ENCODE measurements at places on chromosomes 6 and 20.

- DNase-seq = no peak
Observed at GRCh38 chr6:33926451-33926850, 122.6 kb upstream of the MLN start.

DNA sequence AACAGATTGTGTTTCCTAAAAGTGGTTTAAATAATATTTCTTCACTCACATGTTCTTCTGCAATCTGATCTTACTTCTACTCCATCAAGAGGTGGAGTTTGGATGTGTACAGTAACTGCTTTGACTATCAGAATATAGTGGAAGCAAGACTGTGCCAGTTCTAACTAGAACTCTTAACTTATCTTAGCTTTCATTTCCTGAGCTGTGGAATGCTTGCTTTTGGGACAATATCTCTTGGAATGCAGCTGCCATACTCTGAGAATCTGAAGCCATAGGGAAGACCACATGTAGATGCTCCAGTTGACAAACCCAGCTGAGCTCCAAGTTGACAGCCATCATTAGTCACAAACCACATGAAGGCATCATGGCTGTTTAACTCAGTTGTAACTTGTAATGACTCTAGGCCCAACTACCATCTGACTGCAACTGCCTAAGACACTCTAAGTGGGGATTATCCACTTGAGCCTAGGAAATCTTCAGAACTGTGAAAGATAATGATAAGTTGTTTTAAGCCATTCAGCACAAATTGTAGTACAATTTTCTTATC lies 40.8 kb upstream of the MAN1A1 start:
- no peak for DNase-seq

- DNase-seq = no peak
Observed at GRCh38 chr6:143139239-143139784, 78.6 kb downstream of the AIG1 start.

- no peak for DNase-seq
Observed at GRCh38 chr6:11766589-11767450, 11.8 kb downstream of the ADTRP start.

DNA sequence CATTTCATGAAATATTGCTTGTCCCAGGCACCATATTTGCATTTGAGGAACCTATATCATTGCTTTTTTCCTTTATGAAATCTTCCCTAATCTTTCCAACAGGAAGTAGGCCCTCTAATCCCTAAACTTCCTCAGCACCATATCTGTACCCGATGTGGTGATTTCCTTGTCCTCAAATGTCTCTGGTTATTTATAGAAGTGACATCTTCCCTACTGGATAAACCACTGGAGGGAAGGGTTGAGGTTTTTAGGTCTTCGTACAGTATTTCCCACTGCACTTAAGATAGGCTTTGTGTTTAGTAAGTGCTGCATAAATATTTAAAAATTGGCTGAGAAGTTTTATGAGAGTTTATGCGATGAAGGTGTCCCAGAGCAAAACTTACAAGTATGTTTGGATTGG lies 54.9 kb upstream of the TMEM170B start:
- DNase-seq = no peak
